Urothelium cell line (cell line): ENCODE measurements at places on chromosomes 2 and 18.

GRCh38 chr2:133937669-133938068, 316.2 kb upstream of the MGAT5 start:
- DNase-seq = no peak

- no peak for DNase-seq
These were observed 84.3 kb upstream of the MAP4K4 start for GRCh38 chr2:101613056-101613704.

- no peak for DNase-seq
These were observed 26.6 kb downstream of the LRP1B start for GRCh38 chr2:142104134-142104758.

- DNase-seq = no peak
These were observed 91.6 kb upstream of the MGAT4A start for GRCh38 chr2:98822301-98823164.
